HFFc6 (cell line): ENCODE measurements at places on chromosomes 11 and 22. TPM values are rescaled to one million over a fixed set of nuclear protein-coding genes. Genes with fewer than 3 reads are reported as not detected.

The BAD gene
- 67.6 to 73.0 TPM (median 72.7 TPM) in 3 replicates for total RNA-seq

The DUSP8 gene
- 0.50 to 1.2 TPM (median 0.58 TPM) in 3 replicates for total RNA-seq

The HPX gene
- 0.32 to 0.76 TPM (median 0.63 TPM) in 3 replicates for total RNA-seq

The WNT7B gene
- 0.08 to 0.23 TPM (median 0.09 TPM) in 3 replicates for total RNA-seq

- no peak for DNase-seq
Observed at GRCh38 chr11:24531528-24531927, 34.7 kb downstream of the LUZP2 start.

- DNase-seq: no peak
Observed at GRCh38 chr11:33804471-33804870, 30.2 kb upstream of the FBXO3 start.

GRCh38 chr11:112852143-112852866, 108.9 kb upstream of the NCAM1 start:
- DNase-seq: no peak

GRCh38 chr22:49079743-49080500, 747.8 kb downstream of the BRD1 start:
- DNase-seq: no peak

DNA sequence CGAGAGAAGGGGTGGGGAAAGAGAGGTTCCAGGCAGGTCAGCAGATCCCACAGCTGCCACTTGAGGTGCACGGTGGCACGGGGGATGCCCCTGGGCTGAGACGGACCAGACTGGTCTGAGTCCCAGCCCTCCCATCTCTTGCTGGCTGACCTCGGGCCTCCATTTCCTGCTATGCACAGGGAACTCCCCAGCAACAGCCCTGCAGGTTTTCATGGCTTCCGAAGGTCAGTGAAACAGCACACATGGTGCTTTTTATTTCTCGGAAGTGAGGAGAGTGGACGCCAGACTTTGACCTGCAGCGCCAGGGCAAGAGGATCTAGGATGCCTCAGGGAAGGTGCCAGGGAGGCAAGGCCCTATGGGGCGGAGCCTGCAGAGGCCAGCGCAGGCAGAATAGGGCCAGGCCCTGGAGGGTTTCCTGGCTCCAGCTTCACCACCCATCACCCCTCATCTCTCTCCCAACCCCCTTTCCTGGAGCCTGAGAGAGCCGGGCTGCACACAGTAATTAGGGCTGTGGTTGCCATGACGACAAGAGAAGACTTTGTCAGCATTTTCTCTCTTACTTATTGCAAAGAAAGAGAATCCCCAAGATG, 29.5 kb downstream of the SLC22A12 start:
- no peak for DNase-seq

DNA sequence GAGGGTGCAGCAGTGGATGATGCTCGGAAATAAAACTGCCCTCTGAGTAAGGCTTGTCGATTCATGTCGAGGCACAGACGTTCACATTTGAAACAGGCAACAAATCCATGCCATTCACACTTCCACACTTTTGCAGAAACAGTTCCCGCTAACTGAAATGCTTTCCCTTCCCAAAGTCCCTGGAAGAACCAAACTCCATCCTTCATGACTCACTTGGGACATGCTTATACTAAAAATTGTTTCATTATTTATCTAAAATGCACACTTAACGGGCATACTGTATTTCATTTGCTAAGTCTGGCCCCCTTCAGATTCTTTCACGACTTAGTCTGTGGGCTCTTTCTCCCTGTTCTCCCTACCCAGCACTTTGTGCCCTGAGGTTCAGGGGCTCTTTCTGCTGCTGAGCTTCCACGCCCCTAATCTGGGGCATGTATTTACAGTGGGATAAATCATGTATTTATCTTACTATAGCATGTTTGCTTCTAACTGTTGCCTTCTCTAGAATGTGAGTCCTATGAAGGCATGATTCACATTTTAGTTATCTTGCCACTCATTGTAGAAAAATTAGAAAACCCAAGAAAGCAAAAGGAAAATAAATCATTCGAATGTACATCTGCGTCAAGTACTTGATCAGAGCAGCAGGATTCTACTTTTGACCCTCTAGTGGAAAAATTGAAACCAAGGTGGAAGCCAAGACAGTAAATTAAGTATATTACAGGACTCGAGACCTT, 12.5 kb downstream of the SCGB1A1 start:
- peak; percentile 90 for DNase-seq

DNA sequence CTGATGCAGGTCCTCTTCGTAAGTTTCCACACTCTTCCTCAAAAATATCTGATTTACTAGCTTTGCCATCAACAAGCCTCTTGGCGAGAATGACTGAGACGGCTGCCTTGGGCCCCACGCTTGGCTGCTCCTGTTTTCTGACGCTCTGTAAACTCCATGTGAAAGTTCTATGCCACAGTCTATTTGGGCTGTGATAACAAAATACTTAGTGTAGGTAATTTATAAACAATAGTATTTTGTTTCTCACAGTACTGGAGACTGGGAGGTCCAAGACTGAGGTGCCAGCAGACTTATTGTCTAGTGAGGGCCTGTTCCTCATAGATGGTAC, 123.2 kb upstream of the SORL1-AS1 start:
- DNase-seq: no peak
